ENCODE measurements at places on chromosomes 5 and 9.

GRCh38 chr5:61167382-61167781 is 5.1 kb upstream of the SMIM15 start:
- H3K27me3 ChIP-seq: no peaks in the 10 kb centered on the region
- no peak overlapping the region for H3K27ac ChIP-seq
- no peaks in the 10 kb centered on the region for H3K4me1 ChIP-seq
- no peaks in the 10 kb centered on the region for H3K36me3 ChIP-seq
- no peak for DNase-seq

DNA sequence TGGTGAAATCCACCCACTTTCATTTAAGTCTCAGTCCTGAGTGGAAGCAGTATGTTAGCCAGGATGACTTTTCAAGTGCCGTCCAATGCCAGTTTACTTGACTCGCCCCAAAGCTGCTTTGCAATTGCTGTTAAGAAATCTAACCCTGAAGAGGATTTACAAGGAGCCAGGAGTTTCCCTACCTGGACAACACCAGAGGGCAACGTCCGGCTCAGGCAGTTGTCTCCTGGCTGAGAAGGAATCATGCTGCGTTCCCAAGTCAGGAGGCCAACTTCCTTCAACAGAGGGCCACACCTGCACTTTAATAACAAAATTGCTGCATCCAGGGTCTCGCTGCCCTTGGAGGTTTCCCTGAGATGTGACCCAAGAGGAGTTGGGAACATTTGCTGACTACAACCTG is 65.8 kb downstream of the BOD1 start:
- no peak for DNase-seq

GRCh38 chr9:33453286-33453860 is 6.0 kb upstream of the AQP3 start:
- peak overlapping the region; percentile 53 for H3K27ac ChIP-seq
- peaks cover 55% of the 10 kb centered on the region for H3K4me1 ChIP-seq
- H3K36me3 ChIP-seq: no peaks in the 10 kb centered on the region
- no peak overlapping the region for H3K4me3 ChIP-seq
- no peak for DNase-seq

GRCh38 chr9:98892690-98893089 is 51.0 kb upstream of the COL15A1 start:
- H3K4me3 ChIP-seq: no peak overlapping the region
- H3K27ac ChIP-seq: no peak overlapping the region
- H3K27me3 ChIP-seq: no peaks in the 10 kb centered on the region
- H3K36me3 ChIP-seq: no peaks in the 10 kb centered on the region

- no peaks in the 10 kb centered on the region for H3K27me3 ChIP-seq
- H3K27ac ChIP-seq: no peak overlapping the region
- H3K4me3 ChIP-seq: no peak overlapping the region
- no peaks in the 10 kb centered on the region for H3K36me3 ChIP-seq
- no peaks in the 10 kb centered on the region for H3K4me1 ChIP-seq
- DNase-seq: no peak
Measured at GRCh38 chr5:155282503-155283107, 269.1 kb downstream of the KIF4B start.

DNA sequence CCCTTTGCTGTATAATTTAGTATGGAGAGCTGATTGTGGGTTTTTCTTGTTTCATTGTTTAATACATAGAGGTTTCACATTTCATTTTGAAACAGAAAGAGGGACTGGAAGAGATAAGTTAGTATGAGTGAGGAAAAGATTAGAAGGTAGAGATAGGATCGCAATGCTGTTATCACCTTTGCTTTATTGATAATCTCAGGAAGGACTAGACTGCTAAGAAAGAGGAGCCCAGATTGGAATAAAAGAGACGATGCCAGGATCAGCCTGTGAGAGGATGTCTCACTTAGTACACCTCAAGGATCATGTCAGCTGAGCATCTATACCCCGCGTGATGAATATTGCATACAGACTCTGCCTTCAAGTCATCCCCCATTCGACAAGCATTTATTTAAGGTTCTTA is 178.0 kb upstream of the DMAC1 start:
- no peak overlapping the region for H3K4me3 ChIP-seq
- peaks cover 42% of the 10 kb centered on the region for H3K4me1 ChIP-seq
- DNase-seq: no peak
- no peaks in the 10 kb centered on the region for H3K36me3 ChIP-seq
- H3K27me3 ChIP-seq: no peaks in the 10 kb centered on the region

DNA sequence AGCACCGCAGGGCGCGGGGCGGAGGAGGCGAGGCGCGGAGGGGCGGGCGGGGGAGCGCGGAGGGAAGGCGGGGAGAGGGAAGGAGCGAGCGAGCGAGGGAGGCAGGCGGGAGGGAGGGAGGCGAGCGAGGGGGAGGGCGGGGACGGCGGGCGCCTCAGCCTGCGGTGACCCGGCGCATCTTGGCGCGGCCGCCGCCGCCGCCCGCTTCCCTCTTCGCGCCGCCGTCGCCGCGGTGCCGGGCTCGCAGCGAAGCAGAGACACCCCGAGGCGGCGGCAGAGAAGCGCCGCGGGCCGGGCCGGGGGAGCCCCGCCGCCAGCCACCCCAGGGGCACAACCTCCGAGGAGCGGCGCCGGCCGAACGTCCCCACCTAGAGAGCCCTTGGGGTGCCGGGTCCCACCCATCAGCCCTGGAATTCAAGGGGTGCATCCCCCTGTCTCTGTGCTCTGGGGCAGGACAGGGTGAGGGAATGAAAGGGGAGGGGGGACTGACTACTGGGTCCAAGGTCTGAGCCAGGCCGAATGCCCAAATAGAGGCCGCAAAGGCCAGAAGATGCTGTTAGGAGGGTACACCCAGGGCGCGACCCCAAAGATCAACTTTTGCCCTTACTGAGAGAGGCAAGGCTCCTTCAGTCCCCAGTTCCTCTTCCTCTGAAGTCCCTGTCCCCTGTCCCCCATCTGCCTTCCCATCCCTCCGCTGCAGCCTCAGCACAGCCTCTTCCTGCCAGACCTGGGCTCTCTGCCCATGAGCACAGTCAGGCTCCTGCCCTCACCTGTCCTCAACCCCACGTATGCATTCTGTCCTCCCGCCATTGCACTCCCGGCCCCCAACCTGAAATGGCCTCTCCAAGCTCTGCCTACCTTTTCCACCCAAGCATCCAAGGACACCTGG is at the start of gene ADAMTS2:
Gene ADAMTS2 (minus strand): TSS at position 29 of the 889 bp plus-strand sequence. CDS start 133 bp downstream, outside the sequence.
- H3K36me3 ChIP-seq: no peaks in the 10 kb centered on the region
- H3K27ac ChIP-seq: no peak within 1 kb of the TSS
- DNase-seq: no peak
- H3K27me3 ChIP-seq: peaks cover 25% of the 10 kb centered on the region
